Liver (tissue), 10 donors: ENCODE measurements at places on chromosomes 12 and 14.

- DNase-seq: no peak
These were observed 1505.3 kb downstream of the AACS start for GRCh38 chr12:126570566-126570965.

DNA sequence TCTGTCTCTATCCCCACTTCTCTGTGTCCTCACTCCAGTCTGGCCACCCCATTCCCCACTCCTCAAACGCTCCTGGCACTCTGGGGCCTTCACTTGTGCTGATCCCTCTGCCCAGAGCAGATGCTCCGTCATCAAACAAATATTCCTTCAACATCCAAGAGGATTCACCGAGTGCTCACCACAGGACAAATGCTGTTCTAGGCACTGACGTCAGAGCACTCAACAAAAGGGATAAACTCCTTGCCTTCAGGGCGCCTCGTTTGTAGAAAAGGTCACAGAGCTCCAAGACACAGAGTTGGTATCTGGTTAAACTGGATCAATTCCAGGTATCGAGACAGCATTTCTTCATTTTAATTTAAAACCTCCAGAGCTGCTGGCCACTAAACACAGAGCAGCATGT, 35.3 kb downstream of the PSMC1 start:
- DNase-seq: no peak

DNA sequence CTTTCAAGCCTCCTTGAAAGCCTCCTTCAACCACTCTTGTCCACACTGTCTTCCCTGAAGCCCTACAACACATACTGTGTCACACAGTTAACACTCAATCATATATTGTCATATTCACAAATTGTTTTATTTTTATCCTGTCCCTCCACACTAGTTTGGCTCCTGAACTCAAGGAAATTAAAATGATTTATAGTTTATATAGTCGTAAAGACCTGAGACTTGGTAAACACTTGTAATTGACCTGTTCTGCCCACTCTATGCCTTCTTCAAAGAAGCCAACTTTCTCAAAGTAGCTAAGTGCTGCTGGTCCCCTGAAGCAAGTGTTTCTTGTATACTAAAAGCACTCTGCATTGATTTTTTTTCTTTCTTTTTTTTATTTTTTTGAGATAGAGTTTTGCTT, 15.6 kb upstream of the NEK9 start:
- no peak for DNase-seq

GRCh38 chr14:64826333-64826732, 53.4 kb downstream of the SPTB start:
- DNase-seq: no peak

GRCh38 chr12:57085999-57086492, 2.9 kb upstream of the NAB2 start:
- no peak for DNase-seq

DNA sequence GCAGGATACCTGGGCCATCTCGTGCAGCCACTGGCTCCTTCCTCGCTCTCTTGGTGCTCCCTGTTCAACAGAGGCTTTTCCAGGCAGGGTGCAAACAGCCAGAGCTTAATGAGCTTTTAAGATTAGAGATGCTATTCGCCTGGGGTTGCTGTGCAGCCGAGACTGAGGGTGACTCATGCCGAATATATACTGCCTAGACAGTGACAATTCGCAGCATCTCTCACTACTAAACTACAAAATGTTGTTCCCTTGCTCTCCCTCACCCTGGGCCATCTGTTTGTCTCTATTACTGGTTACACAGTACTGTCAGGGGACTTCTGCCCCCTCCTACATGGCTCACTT, 26.0 kb upstream of the TESC start:
- no peak for DNase-seq

GRCh38 chr12:108773798-108774788, 42.8 kb upstream of the CORO1C start:
- peak; percentile 49 for DNase-seq

GRCh38 chr14:20143911-20144310, 5.3 kb downstream of the OR4N5 start:
- DNase-seq: no peak

DNA sequence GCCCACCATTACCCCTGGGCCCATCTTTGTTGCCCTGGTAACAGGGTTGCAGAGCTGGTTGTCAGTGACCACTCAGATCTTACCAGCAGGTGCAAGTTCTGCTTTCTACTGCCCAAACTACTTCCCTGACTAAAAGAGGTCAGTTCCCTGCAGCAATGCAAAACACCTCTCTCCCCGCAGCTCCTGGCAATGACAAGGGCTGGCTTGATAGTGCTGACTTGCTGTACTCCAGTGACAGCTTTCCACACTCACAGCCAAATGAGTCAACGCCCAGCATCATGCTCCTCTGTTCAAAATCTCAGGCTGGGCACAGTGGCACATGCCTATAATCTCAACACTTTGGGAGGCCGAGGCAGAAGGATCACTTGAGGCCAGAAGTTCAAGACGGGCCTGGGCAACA, 90.6 kb downstream of the CIT start:
- no peak for DNase-seq

DNA sequence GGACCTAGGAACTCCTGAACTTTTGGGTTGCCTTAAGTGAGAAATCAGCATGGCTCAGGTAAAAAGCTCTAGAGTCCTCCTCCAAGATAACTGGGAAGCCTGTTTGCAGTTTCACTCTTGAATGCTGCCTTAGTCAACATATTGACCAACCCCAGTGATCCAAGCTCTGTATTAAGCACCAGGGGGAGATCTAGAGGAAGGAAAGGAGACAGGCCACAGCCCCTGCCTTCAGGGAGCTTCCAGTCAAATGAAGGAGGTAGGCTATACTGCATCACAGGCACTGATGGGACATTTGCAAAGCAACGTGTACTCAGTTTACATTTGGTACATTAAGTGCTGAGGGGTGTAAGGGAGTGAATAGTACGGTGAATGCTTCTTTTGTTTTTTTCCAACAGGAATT, 1.2 kb upstream of the CSAD start:
- no peak for DNase-seq

DNA sequence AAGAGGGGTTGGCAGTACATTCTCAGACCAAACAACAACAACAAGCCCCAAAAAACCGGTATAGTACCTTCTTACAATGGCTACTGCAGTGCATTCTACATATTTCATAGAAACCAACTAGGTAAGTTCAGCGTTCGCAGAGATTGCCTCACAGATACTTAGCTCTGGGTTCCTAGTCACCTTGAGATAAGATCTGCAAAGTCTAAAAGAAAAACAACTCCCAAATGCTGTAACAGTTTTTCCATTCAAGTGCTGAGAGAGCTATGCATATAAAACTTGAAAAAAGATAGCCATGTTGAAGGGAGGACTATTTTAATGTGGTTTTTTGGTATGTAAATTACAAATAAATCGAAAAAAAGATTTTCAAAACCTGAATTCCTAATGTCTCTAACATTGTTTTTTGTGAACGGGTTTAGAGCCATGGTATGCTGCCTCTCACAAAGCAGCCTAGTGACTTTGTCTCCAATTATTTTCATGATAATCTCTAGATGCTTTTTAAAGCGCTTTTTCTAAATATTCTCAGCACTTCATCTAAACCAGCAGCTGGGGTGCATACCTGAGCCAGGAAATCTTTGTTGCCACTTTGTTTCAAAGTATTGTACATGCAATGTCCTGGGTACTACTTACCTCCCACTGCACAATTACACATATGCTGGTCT, 56.6 kb upstream of the CRACR2A start:
- no peak for DNase-seq

DNA sequence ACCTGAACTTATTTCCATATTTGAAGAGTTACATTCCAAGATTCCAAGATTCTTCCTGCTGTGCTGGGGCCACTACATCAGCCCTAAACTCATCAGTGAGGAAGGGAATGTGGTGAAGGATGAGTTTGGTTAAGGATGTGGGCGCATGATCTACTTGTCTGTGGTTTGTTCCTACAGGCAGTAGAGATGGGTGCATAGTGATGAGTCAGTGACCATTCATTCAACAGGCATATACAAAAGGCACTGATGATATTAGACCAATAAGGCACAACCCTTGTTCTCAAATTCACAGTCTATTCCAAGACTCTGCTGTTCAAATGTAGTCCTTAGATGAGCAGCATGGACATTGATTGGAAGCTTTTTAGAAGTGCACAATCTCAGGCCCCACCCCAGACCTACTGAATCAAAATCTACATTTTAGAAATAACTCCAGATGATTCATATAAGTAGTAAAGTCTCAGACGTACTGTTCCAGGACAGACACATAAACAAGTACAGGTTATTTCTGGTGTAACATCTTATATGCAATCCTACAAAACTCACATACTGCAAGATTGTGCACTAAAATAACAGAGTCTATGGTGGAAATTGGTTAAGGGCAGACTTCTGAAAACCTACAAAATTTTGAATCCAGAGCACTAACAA, 47.7 kb upstream of the MAP3K9 start:
- no peak for DNase-seq

- no peak for DNase-seq
These were observed 384.0 kb upstream of the FOXG1 start for GRCh38 chr14:28382444-28383190.

DNA sequence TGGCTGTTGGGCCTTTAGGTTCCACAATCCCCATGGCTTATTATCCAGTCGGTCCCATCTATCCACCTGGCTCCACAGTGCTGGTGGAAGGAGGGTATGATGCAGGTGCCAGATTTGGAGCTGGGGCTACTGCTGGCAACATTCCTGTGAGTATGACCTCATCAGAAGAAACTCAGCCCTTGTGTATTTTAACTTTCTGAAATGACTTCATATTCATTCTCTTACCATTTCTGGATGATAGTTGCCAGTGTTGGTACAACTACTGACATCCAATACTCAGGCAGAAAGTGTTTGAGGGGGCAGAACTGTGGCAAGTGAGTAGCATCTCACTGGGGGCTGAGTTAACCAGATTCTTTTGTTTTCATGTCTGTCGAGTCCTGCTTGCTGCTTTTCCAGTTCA, 2.3 kb downstream of the DAZAP2 start:
- DNase-seq: no peak

GRCh38 chr12:132314516-132315233, 14.7 kb downstream of the GALNT9 start:
- DNase-seq: no peak

DNA sequence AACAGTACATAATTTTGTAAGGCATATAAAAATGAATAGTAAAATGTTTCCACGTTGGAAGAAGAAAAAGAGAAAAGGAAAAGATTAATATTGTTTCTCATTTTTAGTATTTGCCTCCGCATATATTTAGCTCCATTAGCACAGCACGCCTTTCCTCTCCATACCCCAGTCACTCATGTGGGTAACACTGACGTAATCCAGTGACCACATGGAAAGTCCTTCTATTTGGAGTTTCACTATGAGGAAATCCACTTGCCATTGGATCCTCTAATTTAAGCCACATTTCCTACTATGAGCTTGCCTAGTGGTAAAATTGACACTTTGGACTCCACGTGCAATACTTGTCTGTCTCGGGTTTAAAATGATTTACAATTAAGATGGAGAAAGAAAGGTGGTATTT, 5.7 kb upstream of the SLCO1A2 start:
- no peak for DNase-seq
